Islet precursor cell (in vitro differentiated cells): ENCODE measurements at places on chromosomes 5 and 9.

- DNase-seq = no peak
Measured at GRCh38 chr9:19269582-19269981, 39.1 kb downstream of the DENND4C start.

GRCh38 chr9:122936883-122937282 lies 3.9 kb upstream of the RABGAP1 start:
- no peak for DNase-seq

GRCh38 chr9:6961845-6962522 lies 204.2 kb downstream of the KDM4C start:
- DNase-seq = no peak

- DNase-seq = peak; percentile 98
Measured at GRCh38 chr9:37938121-37938891, 34.4 kb upstream of the SLC25A51 start.

DNA sequence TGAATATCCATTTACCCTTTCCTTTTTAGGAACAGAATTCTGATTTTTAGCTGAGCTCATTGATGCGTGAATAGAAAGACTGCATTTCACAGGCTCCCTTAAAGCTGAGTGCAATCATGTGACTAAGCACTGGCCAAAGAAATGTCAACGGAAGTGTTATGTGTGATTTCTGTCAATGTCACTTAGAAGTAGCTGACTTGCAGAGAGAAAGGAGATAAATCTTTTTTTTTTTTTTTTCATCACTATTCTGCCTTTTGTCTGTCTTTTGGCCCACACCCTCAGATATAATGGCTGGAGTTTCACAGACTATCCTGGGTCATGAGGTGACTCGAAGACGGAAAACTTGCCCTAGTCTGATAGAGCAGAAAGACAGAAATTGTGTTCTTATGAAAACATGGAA lies 39.3 kb upstream of the SLC27A6 start:
- no peak for DNase-seq

DNA sequence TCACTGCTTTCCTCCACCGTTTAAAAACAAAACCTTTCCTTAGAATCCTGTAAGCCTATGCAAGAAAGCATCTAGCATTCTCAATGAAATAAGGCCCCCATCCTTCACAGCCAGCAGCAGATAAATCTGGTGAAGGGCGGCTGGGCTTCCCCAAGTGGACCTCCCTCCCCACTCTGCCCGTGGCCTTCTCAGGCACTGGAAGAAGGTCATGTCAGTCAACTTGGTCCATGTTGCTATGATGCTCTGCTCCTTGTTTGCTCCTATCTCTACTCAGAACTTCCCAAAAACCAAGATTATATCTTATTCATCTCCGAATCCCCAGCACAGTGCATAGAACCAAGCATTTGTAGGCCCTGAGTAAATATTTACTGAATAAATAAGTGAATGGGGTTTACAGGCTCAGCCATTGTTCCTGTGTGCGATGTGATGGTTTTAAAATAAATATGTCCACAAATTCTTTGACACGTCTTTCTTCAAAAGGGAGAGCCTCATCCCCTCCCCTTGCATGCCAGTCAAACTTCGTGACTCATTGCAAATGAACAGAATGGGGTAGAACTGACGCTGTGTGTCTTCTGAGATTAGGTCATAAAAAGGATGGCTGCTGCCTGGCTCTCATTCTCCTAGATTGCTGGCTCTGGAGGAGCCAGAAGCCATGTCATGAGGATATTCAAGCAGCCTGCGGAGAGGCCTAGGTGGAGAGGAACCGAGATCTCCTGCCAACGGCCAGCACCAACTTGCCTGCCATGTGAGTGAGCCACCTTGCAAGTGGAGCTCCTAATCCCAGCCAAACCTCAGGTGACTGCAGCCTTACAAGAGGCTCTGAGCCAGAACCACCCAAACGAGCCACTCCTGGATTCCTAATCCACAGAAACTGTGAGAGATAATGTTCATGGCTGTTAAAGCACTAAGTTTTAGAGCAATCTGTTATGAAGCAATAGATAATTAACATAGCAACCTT lies 70.5 kb downstream of the MED27 start:
- DNase-seq = no peak
